ENCODE measurements at places on chromosomes 3 and 15.

- DNase-seq = no peak
These were observed 77.3 kb upstream of the MAGI1 start for GRCh38 chr3:66115858-66116654.

DNA sequence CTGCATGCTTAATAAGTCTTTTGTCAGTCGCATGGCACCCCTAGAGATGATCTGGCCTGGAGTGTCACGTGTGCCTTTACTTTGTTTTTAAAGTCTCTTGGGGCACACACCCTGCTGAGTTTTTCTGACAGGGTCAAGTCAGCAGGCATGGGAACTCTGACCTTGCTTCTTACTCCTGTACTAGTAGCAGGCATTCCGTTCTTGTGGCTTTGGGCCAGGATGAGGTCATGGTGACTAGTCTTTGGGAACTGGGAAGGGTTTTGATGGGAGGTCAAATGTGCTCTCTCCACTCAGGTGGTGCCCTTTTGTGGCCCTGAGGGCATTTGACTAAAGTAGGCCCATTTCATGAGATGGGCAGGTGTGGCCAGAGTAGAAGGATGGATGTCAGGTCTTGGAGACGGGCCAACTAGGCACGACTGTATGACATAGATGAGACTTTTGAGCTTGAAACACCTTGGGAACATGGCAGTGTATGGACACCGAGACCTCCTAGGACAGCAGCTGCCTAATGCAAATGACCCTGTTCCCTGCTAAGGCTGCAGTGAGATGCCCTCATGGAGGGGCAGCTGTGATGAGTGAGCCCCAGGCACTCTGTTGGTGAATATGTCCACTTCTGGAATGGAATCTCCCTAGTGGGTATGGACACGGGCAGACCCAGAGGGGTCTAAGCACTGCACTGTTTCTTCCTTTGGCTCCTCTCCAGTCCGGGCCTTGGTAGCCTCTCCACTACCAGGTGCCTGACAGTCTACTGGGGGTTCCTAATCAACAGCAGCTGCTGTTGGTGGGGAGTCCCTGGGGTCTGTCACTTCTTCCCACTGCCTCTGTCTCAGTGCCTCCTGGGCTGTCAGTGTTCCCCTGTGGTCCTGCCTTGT lies 16.4 kb downstream of the SRPRB start:
- no peak for DNase-seq

GRCh38 chr3:132236701-132237651 lies 80.2 kb upstream of the ACP3 start:
- DNase-seq = no peak

- DNase-seq = no peak
These were observed 114.8 kb downstream of the EOMES start for GRCh38 chr3:27607370-27607769.

DNA sequence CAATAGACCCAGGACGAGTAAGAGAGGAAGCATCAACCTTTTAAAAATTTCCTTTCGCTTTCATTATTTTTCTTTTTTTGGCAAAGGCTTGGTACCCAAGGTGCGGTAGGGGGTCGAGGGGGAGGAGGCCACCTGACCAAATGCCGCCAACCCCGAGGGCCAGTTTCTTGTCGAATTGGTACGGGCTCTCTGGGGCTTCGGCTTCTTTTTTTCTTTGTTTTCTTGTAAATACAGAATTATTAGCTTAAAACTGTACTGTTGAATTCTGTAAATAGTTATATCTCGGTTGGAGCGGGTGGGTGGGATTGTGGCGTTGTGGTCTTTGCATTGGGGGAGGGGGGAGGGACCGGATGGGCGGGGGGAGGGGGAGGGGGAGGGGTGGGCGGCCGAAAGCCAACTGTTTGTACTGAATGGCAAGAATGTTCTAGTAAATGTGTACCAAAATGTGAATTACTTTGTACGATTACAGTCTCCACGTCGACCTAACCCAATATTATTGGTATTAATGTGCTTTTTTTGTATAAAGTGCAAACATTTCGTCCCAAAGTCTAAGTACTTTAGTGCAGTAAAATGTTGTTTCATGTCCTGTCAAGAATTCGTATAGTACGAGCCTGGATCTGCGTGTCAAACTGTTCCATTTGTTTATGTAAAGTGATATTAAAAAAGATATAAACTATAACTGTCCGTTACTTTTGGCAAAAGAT lies 4.7 kb downstream of the ZIC1 start:
- DNase-seq = no peak

DNA sequence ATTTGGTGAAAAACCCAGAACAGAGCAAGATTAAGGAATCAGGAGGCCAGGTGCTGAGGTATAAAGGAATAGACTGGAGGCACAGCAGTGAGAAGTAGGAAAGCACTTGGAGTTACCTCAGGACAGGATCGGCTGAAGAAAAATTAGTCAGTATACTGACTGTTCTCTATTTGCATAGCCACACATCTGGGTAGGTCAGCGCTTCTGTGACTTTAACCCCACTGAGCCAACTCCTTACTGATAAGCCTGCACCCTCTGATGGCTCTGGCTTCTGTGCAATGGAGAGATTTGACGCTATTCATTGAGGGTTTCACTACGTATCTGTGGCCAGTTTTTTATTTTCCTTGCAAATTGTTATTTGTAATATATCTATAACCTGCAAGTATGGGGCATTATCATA lies 22.3 kb downstream of the MECOM start:
- no peak for DNase-seq

GRCh38 chr3:197000211-197000610 lies 29.4 kb downstream of the MELTF start:
- DNase-seq = no peak

GRCh38 chr3:106296062-106296461 lies 427.2 kb upstream of the CBLB start:
- DNase-seq = no peak

All from activated CD4-positive, alpha-beta T cell treated with anti-CD3 and anti-CD28 coated beads, Interleukin-2, amount 50 U/mL, for 16 hours (primary cell).